ENCODE measurements at places on chromosomes 1 and 21.

GRCh38 chr1:204230211-204230610 is 16.4 kb upstream of the GOLT1A start:
- no peak for DNase-seq

DNA sequence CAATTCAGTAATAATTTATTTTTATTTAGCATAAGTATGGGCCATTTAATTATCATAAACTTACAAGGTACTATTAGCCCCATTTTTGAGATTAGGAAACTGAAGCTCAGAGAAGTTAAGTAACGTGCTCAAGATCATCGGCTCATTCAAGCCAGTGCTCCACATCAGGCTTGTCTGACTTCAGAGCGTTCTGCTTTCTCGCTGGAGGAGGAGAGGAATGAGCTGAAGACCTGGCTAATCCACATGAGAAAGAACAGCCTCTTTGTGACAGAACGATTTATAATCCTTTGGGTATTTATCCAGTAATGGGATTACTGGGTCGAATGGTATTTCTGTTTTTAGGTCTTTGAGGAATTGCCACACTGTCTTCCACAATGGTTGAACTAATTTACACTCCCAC is 39.7 kb downstream of the DDX20 start:
- DNase-seq = no peak

DNA sequence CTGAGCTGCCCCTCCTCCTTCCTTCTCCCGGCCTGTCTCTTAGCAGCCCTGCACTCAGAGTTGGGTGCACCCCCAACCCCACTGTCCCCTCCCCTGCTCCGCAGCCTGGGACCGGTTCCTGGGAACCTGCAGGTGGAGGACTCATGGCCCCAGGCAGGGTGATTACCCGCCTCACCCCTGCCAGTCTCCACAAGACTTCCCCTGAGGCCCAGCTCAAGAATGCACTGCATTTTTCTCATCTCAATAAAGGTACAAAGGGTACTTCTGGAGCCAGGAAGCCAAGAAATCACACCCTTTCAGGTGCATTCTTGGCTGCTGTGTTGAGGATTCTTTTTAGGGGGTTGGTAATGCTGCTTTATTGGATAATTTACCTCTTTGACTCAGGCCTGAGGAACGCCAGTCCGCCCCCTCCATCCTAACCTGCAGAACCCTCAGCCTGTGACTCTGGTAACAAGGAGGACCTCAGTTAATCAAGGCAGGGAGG is 126.3 kb upstream of the TMPRSS2 start:
- no peak for DNase-seq

DNA sequence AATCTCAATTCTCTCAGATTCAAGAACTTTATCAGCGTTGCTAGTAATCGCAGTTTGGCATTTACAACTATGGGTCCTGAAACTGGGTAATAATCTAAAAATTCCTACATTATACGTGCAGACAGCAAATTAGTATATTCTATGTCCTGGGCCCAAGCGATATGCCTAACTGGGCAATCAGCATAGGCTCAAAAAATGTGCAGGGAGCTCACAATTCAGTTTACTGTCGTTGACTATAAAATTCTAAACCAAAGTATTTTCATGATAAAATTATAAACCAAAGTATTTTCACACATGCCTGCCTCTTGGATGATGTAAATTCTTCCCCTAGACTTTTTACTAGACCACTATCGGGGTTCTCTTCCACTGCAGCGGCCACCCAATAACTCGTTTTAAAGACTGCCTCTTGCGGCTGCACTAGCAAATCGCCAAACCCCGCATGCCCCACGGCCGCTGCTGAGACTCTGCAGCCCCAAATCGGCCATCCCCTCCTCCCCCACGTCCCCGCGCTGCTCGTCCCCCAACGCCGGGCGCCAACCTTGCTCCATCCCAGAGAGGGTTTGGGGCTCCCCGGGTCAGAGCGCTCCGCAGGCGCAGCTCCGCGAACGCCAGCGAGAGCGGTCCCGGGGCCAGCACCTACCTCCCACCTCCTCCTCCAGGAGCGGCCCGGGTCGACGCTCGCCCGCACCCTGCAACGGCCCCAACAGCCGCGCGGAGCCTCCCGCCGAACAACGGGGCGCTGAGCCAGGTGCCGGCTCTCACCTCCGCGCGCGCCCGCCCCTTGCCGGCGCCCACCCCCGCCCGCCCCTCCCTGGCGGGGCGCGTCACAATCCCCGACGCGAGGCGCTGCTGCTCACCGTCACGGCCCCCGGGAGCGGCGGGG is 506 bp downstream of the SSX2IP start:
- DNase-seq = no peak

DNA sequence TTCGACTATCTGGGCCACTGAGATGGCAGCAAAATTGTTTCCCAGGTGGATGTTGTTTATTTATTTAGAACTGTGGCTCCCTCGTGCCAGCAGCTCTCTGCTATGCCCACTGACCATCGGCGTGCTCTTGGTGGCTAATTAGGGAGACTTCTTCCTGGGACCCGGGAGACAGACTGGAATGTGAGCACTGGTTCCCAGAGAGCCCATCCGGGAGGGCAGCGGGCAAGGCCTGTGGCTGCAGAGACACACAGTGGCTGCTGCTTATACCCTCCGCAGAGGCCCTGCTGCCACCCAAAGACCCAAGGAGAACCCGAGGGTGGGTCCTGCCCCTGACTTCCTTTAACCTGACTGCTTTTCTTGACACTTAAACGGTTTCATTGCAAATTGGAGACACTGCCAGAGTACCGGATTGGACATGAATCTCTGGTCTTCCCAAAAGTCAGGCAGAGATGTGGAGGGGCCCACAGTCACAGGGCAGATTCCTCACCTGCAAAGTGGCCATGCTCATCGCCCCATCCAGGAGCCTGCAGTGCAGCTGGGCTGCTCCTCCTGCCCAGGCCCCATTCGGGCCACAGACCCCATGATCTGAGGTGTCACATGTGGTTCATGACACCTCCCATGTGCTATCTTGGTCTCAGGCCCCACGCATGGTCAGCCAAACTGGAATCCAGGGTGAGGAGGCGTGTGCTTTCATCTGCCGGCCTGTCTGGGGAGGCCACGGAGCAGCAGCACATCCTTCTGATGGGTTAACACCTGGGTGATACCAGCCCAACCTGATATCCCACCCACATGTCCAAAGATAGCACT is 5.7 kb upstream of the MATN1 start:
- DNase-seq = no peak

- DNase-seq = no peak
These were observed 128.5 kb upstream of the ERRFI1 start for GRCh38 chr1:8154621-8155052.

GRCh38 chr21:40938611-40939010 is 91.7 kb upstream of the DSCAM start:
- no peak for DNase-seq

DNA sequence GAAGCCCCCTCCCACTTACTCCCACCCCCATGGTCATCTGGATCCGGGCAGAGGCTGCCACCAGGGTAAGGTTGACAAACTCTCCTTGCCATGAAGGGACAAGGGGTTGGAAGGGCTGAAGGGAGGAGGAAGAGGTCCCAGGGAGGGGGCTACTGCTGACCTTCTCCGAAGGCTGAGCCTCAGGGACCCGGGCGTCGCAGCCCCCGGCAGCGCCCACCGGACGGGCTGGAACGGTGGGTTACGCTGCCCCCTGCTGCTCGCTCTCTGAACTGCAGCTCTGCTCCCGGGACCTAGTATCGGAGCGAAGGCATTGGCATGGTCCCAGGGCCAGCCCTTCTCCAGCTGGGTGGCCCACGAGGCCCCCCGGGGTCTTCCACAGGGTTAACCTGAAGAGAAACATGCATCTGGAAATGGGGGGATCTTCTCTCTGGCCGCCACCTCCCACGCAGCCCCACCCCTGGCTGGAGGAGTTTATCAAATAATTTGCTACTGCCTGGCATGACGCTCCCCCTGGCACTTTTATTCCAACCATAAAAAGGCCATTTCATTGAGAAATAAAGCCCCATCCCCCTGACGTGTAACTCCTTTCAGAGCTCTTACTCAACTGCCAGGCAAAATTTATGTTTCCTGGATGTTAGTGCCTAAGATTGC is 70.4 kb upstream of the TARDBP start:
- DNase-seq = peak; percentile 84

DNA sequence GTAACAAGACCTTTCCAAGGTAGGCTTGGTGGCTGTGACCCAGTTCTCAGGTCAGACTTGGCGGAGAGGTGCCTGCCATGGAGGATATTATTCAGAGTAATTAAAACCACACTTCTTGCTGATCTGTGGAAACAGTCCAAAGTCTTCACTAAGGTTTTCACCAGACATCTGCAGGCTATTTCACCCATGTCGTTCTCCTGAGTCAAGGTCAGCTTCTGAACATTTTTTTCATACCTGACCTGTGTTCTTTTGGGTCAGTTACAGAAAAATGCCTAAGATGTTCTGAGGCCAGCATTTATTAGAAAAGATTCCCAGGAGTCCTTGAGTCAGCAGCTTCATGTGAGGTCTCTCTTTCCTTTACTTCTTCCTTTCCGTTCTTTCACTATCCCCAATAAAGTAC is 54.9 kb downstream of the RGL1 start:
- DNase-seq = no peak

DNA sequence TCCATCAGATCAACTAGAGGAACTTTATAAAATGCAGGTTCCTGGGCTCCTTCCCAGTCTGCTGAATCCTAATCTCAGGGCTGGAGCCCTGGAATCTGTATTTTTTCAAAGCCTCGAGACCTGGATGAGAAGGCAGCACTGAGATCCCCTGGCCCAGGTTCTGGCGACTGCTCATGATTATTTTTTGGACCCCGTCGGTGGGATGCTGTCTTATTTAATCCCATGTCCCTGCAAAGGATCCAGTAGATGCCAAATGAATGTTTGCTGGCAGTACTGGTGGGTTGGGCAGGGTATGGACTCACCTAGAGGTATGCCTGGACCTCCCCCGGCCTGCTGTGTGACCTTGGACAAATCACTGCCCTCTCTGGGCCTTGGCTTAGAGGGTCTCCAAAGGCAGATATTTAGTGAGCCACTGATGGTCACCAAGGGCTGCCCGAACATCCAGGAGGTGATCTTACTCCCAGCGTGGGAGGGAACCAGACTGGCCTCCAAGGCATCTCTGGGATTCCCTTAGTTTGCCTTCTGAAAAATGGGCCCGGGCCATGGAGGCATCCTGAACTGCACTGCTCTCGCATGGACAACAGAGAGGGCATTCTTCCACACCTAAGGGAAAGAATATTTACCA is 91.6 kb upstream of the RUNX3 start:
- DNase-seq = no peak

DNA sequence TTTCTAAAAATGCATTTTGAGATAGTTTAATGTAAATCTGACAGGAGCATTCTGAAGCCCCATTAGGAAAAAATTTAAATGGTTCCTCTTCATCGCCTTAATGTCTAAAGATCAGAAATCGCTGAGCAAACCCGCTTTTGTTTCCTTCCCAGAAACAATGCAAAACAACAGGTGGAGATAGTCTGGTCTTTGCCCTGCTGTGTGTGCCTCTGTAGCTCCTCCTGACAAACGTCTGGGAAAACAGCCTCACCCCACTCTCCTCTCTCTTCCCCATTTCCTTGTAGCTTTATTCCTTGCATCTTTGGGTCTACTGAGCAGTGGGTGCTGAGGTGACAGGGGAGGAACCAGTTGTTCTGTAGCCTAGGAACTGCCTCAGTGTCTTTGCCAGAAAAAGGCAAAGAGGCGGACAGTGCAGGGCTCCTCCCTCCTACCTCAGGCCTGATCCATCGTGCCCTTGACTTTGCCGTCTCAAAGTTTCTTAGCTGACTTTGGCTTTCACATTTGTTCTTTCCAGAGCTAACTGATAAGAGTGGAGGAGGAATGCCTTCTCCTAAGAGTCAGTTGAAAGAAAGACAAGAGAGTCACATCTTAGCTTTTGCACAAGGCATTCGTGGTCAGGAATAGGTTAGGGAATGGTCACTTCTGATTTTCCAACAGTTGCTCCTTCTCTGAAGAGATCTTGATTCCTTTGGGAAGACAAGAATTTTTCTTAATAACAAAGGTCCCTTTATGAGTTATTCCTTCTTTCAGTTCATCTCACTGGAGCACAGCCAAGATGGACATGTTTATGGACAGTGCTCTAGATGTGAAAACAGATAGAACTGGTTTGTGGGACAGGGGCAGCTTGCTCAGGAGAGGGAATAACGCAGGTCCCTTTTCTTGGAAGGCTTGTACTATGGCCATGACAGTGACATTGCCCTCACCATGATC is 24.9 kb downstream of the SYT11 start:
- no peak for DNase-seq

- DNase-seq = no peak
These were observed 229.7 kb downstream of the C1orf94 start for GRCh38 chr1:34406377-34406776.

- no peak for DNase-seq
These were observed 5.8 kb downstream of the TRIM33 start for GRCh38 chr1:114505148-114505561.

DNA sequence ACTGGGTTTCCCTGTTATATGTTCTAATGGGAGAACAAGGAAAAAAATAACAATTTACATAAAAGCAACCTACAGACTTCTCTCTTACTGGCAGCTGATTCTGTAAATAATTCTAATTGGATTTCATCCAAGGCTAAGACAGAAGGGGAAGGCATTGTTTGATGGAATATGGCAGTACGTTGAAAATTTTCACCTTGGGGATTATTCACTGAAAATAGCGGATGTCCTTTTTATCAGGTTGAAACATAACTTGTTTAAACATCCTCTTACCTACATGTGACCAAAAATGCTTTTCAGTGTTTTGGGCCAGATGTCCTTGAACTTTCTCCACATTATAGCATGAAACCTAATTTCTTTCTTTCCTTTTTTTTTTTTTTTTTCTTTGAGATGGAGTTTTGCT is 24.9 kb downstream of the TSNAX start:
- no peak for DNase-seq

GRCh38 chr1:84749427-84749826 is 59.2 kb upstream of the SSX2IP start:
- DNase-seq = no peak

DNA sequence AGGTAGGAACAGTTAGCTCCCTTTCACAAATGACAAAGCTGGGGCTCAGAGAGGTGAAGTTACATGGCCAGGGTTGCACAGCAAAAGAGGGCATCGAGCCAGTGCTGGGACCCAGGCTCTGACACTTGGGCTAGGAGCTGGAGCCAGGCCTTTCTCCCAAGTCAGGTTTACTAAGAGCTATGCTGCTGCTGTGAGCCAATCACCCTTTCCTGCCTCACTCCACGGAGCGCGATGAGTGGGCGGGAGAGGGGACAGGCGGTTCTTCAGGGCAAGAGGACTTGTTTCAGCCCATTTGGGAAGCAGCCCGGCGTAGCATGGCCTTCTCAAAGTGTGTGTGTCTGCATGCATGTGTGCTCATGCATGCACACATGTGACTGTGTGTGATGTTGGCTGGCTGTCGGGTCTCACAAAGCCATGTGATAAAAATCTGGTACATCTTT is 10.6 kb downstream of the ID3 start:
- no peak for DNase-seq

Data from SK-N-MC (cell line).